GM23248 (cell line): ENCODE measurements at places on chromosomes 12 and 14. TPM values are rescaled to one million over a fixed set of nuclear protein-coding genes. Genes with fewer than 3 reads are reported as not detected.

KCNH5 gene
- total RNA-seq = not detected in 2 replicates

ALDH1L2 gene
- total RNA-seq = 50.9 and 83.0 TPM in 2 replicates

CCDC175 gene
- not detected in 2 replicates for total RNA-seq

KMT2D gene
- 8.2 and 12.8 TPM in 2 replicates for total RNA-seq

KCNA5 gene
- not detected in 2 replicates for total RNA-seq

PROX2 gene
- total RNA-seq = not detected in 2 replicates

DENND5B gene
- 12.0 and 12.6 TPM in 2 replicates for total RNA-seq

B4GALNT3 gene
- total RNA-seq = 0.11 TPM in 1 of 2 replicates, not detected in the other

SERPINA1 gene
- total RNA-seq = 0.65 TPM in 1 of 2 replicates, not detected in the other

TAS2R43 gene
- total RNA-seq = 0.63 TPM in 1 of 2 replicates, not detected in the other

PPFIBP1 gene
- 99.7 and 101 TPM in 2 replicates for total RNA-seq

CARMIL3 gene
- total RNA-seq = under 0.01 TPM in 1 of 2 replicates, not detected in the other

TBC1D30 gene
- not detected in 2 replicates for total RNA-seq

GSC gene
- total RNA-seq = 1.1 and 2.3 TPM in 2 replicates
